ENCODE measurements at places on chromosomes 11 and 22. TPM values are rescaled to one million over a fixed set of nuclear protein-coding genes. Genes with fewer than 3 reads are reported as not detected.

DNA sequence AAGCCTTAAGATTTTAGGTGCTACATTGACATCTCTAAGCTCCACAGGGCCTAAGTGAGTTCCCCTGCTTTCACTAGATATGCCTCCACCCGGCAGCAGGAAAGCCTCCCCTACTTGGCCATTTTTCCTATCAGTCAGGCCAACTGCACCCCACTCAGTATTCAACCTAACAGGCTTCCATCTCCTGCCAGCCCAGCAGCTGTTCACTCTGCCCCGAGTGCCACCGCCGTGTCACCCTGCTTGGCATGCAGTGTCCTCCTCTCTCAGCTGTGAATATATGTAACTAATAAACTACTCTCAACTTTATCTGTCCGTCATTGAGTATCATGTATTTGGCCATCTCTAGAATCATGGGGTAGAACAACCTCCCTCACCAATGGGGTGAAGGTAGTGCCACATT lies 9.0 kb upstream of the OR6M1 start:
- no peaks in the 10 kb centered on the region for H3K4me1 ChIP-seq
- H3K36me3 ChIP-seq, result no peaks in the 10 kb centered on the region
- H3K4me3 ChIP-seq, result no peak overlapping the region
- H3K27me3 ChIP-seq, result no peaks in the 10 kb centered on the region

DNA sequence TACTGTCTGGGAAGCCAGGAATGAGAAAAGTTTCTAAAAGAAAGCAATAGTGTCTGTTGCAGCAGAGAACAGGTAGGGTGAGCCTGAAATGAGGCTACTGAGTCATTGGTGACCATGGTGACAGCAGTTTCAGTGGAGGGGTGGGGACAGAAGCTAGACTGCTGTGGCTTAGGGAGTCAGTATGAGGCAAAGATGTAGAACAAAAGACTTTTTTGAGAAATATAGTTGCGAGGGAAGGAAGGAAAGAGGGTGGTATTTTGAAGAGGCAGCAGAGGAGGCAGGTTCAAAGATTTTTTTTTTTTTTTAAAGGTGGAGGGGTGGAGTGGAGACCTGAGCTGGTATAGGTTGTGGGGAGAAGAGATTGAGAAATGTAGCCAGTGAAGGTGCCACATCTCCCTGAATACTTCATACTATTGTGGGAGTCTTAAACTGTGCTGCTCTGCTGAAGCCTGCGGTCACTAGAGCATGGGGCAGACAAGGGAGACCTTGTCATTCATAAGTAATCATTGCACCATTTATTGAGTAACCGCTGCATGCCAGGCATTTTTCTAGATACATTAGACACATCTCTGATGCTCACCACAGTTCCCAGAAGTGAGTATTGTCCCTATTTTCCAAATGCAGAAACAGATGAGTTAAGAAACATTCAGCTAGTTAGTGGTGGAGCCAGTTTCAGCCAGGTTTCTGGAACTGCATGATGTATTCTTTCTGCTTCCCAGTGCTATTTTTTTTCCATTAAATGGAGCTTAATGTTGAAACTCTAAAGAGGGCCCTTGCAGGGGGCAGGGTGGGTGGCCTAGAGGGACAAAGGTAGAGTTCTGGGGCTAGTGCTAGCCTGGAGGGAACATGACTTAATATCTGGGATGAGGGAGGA lies 49.9 kb downstream of the STIM1 start:
- H3K4me1 ChIP-seq, result peaks cover 5% of the 10 kb centered on the region
- H3K27me3 ChIP-seq, result no peaks in the 10 kb centered on the region
- H3K4me3 ChIP-seq, result no peak overlapping the region
- no peaks in the 10 kb centered on the region for H3K36me3 ChIP-seq

- H3K4me1 ChIP-seq, result no peaks in the 10 kb centered on the region
- peak; percentile 12 for DNase-seq
- H3K4me3 ChIP-seq, result no peak overlapping the region
- H3K27me3 ChIP-seq, result no peaks in the 10 kb centered on the region
- H3K36me3 ChIP-seq, result no peaks in the 10 kb centered on the region
These were observed 95.1 kb upstream of the PLET1 start for GRCh38 chr11:112355726-112356125.

Gene MUC15
- total RNA-seq, result not detected

- peaks cover 15% of the 10 kb centered on the region for H3K27me3 ChIP-seq
- peak; percentile 49 for DNase-seq
- H3K4me3 ChIP-seq, result peak overlapping the region; percentile 27
- H3K27ac ChIP-seq, result no peak overlapping the region
- no peaks in the 10 kb centered on the region for H3K4me1 ChIP-seq
These were observed 626 bp downstream of the FLRT1 start for GRCh38 chr11:64036087-64037026.

GRCh38 chr11:62115085-62115694 lies 8.6 kb upstream of the INCENP start:
- H3K4me1 ChIP-seq, result no peaks in the 10 kb centered on the region
- H3K27ac ChIP-seq, result no peak overlapping the region

Gene FIBIN
- total RNA-seq, result 112 TPM

Gene OR4X2
- not detected for total RNA-seq

GRCh38 chr11:117319214-117319840 lies 3.3 kb upstream of the BACE1 start:
- no peak overlapping the region for H3K4me3 ChIP-seq
- H3K36me3 ChIP-seq, result no peaks in the 10 kb centered on the region
- no peaks in the 10 kb centered on the region for H3K27me3 ChIP-seq
- peaks cover 7% of the 10 kb centered on the region for H3K4me1 ChIP-seq

DNA sequence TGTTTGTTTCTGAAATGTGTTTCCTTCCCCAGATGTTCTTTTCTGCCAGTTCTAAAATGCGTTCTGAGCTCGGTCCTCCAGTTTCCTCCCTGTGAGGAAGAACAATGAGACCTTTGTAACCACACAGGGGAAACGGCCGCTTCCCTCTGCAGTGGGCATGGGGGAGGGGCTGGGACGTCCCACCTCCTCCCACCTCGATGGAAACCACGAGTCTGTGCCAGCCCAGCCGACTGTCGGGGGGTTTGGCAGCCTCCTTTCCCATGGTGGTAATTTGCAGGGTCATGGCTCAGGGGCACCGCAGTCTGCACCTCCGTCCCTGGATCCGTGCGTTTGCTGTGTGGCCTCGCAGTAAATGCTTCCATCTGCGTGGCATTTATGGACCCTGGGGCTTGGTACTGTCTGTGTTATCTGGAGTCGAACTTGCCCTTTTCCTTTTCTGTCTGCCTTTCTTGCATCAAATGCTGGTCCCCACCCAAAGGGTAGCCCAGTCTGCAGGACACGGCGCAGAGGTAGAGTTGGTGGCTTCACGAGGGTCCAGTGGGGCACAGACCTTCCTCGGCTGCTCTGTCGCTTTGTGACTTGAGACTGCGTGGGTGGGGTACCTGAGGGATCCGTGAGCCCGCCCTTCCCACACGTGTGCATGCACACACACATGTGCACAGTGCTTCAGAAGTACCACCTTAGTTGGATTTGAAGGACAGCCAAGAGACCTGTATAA lies 16.1 kb downstream of the LRP5 start:
- no peak overlapping the region for H3K4me3 ChIP-seq
- H3K4me1 ChIP-seq, result peaks cover 4% of the 10 kb centered on the region
- H3K27ac ChIP-seq, result no peak overlapping the region

DNA sequence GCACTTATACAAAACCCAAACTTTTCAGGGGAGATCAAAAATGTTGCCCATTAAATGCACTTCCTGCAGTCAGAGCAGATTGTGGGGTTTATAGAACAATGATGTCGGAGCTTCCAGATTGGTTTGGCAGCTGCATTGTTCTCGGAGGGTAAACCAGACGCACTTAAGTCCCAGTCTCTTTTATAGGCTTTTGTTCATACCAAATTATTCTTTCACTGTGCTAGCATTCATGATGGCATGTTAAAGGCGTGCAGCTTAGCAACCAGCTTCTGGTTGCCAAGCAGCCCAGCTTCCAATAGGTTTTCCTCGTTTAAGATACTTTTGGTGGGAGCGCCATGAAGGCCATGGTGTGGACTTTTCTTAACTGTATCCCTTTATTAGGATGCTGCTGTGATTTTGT lies 40.9 kb downstream of the ZC3H12C start:
- DNase-seq, result peak; percentile 55
- no peak overlapping the region for H3K4me3 ChIP-seq
- no peaks in the 10 kb centered on the region for H3K27me3 ChIP-seq
- no peak overlapping the region for H3K27ac ChIP-seq

DNA sequence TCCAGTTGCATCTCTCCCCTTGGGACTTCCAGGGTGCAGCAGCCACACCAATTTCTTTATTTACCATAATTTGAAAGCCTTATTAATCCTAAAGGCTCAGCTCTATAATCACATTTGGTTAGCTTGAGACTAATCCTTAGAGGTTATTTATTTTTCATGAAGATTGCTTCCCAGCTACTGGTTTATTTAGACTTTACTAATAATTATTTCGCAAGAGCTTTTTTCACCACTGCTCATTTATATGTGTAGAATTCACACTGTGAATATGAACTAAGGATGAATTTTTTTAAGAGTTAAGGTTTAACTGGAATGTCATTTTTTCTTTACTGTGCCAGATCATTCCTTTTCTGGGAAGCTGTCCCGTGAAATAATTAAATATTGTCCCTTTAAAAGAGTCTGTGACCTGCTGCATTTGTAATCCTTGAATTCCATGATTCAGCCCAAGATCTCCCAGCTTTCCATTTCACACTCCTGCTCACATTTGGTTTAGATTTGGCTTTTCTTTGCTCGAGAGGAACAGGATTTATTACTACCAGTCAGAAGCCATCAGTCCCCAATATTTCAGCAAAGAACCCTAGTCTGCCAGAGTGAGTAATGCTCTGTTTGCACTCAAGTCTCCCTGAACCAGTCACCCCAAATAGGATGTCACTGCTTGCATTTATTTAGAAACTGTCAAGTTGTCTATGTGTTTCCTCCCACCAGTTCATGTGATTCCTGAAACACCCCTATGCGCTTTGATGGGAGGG lies 4.4 kb upstream of the CD44 start:
- H3K4me3 ChIP-seq, result no peak overlapping the region
- no peaks in the 10 kb centered on the region for H3K27me3 ChIP-seq
- peak; percentile 33 for DNase-seq
- H3K4me1 ChIP-seq, result peaks cover 6% of the 10 kb centered on the region
- H3K36me3 ChIP-seq, result no peaks in the 10 kb centered on the region
- no peak overlapping the region for H3K27ac ChIP-seq

Gene ESAM
- 0.26 TPM for total RNA-seq

Gene NXPE2
- total RNA-seq, result not detected

DNA sequence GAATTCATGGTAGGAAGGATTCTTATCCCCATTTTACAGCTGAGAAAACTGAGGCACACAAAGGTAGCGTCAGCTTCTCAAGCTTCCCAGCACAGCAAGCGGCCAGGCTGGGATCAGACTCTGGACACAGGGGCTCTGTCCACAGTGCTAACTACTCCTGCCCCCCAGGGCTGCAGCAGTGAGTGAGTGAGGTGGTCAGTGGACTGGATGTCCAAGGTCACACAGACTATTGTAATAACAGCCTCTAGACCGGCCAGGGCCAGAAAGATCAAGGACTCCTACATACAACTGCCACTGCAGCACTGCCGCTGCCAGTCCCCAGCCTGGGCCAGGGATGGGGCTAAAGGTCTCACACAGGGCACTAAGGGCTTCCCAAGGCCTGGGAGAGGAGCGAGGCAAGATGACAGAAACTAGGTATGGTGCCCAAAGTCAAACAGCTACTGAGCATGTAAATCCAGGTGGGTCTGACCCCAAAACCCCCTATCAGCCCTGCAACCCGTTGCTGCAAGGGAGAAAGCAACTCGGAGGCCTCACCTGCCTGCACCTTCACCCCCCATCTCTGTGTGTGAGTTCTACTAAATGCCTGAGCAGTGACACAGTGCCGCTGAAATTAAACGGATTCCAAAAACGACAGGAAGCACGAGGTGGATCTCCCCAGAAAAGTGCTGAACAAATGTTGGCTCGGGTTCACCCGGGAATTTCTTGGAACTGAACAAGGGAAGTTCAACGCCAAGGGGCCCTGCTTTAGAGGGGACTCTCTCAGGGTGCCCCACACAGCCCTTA lies 161.8 kb upstream of the GRK3 start:
- peak overlapping the region; percentile 74 for H3K27ac ChIP-seq
- H3K27me3 ChIP-seq, result no peaks in the 10 kb centered on the region
- H3K36me3 ChIP-seq, result no peaks in the 10 kb centered on the region
- H3K4me1 ChIP-seq, result peaks cover 24% of the 10 kb centered on the region

DNA sequence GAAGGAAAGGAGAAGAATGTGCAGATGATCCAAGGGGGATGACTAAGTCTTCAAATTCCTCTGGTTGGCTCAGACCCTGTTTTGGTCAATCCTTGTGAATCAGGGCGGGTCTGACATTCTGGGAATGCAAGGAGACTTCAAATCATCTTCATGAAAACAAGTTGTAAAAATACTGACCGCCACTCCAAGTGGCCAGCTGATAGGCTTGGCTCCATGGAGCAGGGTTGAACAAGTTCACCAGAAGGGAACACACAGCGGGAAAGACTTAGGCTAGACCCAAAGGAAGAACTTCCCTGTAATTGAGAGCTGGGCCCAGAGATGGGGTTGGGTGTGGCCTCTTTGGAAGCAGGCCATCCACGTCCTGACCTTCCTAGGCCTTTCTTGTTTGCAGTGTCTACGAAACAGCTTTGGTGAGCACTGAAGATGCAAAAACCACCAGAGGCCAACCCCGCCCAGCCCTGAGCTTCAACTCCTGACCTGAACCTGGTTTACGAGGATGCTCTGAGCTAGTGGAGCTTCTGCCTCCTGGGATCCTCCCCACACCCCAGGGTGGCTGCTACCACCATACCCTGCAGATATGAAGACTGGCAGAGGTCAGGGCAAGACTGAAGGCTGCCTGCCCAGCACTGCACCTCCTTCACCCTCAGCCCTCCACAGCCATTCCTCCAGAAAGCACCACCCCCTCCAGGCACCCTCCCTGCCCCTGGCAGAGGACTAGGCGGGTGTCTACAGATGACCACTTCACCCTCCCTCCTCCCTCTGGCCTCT lies 26.1 kb downstream of the GDPD5 start:
- no peaks in the 10 kb centered on the region for H3K27me3 ChIP-seq
- H3K27ac ChIP-seq, result peak overlapping the region; percentile 15
- no peaks in the 10 kb centered on the region for H3K36me3 ChIP-seq
- no peak overlapping the region for H3K4me3 ChIP-seq
- peaks cover 16% of the 10 kb centered on the region for H3K4me1 ChIP-seq
- DNase-seq, result peak; percentile 98

DNA sequence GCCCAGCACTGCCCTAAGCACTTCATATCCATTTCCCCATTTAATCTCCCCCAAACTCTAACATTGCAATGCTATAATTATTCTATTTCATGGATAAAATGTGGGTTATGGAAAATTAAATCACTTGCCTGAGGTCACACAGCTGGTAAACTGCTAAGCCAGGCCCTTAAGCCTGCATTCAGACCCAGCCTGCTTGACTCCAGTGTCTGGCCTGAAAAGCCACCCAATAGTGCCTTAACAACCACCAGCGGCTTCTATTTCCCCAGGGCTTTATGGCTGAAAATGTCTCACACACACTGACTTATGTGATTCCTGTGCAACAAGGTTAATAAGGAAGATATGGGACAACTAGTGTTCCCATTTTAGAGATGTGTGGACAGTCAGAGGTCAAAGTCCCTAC lies 178.5 kb upstream of the SNX19 start:
- H3K4me3 ChIP-seq, result no peak overlapping the region
- H3K4me1 ChIP-seq, result peaks cover 6% of the 10 kb centered on the region
- no peak overlapping the region for H3K27ac ChIP-seq
- no peaks in the 10 kb centered on the region for H3K27me3 ChIP-seq
- no peak for DNase-seq
- H3K36me3 ChIP-seq, result no peaks in the 10 kb centered on the region

- no peak for DNase-seq
- no peak overlapping the region for H3K27ac ChIP-seq
- H3K27me3 ChIP-seq, result no peaks in the 10 kb centered on the region
- H3K4me1 ChIP-seq, result no peaks in the 10 kb centered on the region
- no peak overlapping the region for H3K4me3 ChIP-seq
These were observed 4566.7 kb upstream of the OR11H1 start for GRCh38 chr22:10961043-10961860.
